ENCODE measurements at places on chromosomes 16 and 17. TPM values are rescaled to one million over a fixed set of nuclear protein-coding genes. Genes with fewer than 3 reads are reported as not detected.

NOD2 gene
- total RNA-seq, result under 0.01 TPM

RABEP2 gene
- total RNA-seq, result 32.4 TPM

FGF11 gene
- 0.58 TPM for total RNA-seq

ALDH3A1 gene
- 1.6 TPM for total RNA-seq

KRTAP4-5 gene
- not detected for total RNA-seq

SKAP1 gene
- not detected for total RNA-seq

ARHGDIG gene
- 0.73 TPM for total RNA-seq

TEKT5 gene
- total RNA-seq, result not detected

MLKL gene
- 6.9 TPM for total RNA-seq

CLEC3A gene
- total RNA-seq, result not detected

TMEM238L gene
- total RNA-seq, result not detected

SLC16A13 gene
- total RNA-seq, result 0.44 TPM

AANAT gene
- 0.17 TPM for total RNA-seq

GNGT2 gene
- total RNA-seq, result not detected

SLC5A10 gene
- total RNA-seq, result not detected

MRPL12 gene
- total RNA-seq, result 12.4 TPM

CTRB1 gene
- not detected for total RNA-seq

TP53TG3C gene
- total RNA-seq, result not detected

TMC7 gene
- 0.73 TPM for total RNA-seq

SLFN14 gene
- total RNA-seq, result not detected

TNK1 gene
- 0.73 TPM for total RNA-seq

ABAT gene
- total RNA-seq, result 1.9 TPM

CMTM2 gene
- not detected for total RNA-seq

MYO15A gene
- 3.6 TPM for total RNA-seq

RRN3 gene
- total RNA-seq, result 37.1 TPM

PDILT gene
- not detected for total RNA-seq

MAZ gene
- 157 TPM for total RNA-seq

TBC1D3D gene
- not detected for total RNA-seq

MAPT gene
- 0.44 TPM for total RNA-seq

ABCC3 gene
- 9.7 TPM for total RNA-seq

ITGA3 gene
- 77.1 TPM for total RNA-seq

TMIGD1 gene
- total RNA-seq, result not detected

ABCC11 gene
- 0.44 TPM for total RNA-seq

Data from smooth muscle cell of trachea (primary cell).